ENCODE measurements at places on chromosomes 2 and 18.

GRCh38 chr2:143425896-143426295 lies 296.7 kb downstream of the ARHGAP15 start:
- no peak for DNase-seq

GRCh38 chr2:216701544-216701943 lies 6.2 kb upstream of the IGFBP5 start:
- no peak for DNase-seq

GRCh38 chr18:56148373-56148772 lies 490.0 kb downstream of the TXNL1 start:
- no peak for DNase-seq

- peak; percentile 85 for DNase-seq
Observed at GRCh38 chr2:216777637-216778273, 82.1 kb downstream of the TNP1 start.

DNA sequence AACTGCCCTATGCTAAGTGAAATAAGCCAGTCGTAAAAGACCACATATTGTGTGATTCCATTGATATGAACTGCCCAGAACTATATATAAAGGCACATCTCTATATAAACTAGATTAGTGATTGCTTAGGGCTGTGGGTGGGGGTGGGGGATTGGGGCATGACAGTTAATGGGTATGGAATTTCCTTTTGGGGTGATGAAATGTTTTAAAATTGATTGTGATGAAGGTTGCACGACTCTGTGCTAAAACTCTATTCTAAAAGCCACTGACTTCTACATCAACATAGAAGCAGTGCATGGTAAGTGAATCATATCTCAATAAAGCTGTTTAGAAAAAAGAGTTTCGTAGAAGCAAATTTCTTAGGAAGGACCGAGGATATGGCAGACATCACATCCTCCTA lies 53.0 kb downstream of the CDCA7 start:
- DNase-seq, result no peak

Measured in DMS153 (cell line).